ENCODE measurements at places on chromosomes 12 and 14. TPM values are rescaled to one million over a fixed set of nuclear protein-coding genes. Genes with fewer than 3 reads are reported as not detected.

- DNase-seq: no peak
Observed at GRCh38 chr14:75292886-75293285, 14.3 kb downstream of the FOS start.

GRCh38 chr14:74495356-74495755 is 1.8 kb downstream of the ISCA2 start:
- no peak for DNase-seq

DNA sequence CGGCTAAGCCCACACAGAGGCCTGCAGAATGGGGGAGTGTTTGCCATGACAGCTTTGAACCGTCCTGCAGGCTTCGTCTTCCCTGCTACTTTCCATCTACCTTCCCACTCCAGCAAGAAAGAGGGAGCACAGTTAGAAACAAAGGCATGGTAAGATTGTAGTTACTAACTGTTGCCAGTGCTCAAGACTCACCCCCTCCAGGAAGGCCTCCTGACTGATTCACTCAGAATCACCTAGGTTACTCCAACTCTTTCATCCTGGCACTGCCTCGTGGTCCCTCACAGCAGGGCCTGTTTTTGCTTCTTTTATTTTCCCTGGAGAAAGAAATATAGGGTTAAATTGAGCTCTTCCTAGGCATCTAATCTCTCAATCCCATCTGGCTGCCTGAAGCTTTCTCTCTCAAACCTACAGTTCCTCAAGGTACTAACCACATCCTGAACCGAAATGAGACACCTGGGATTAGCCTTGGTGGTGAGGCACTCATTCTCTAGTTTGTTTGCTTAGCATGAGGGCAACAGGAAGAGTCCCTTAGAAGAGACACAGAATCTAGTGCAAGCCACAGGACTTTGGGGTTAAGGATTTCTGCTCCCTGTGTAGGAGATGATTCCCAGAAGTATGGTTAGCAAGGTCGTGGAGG is 7.8 kb downstream of the GALNT6 start:
- DNase-seq: no peak

DNA sequence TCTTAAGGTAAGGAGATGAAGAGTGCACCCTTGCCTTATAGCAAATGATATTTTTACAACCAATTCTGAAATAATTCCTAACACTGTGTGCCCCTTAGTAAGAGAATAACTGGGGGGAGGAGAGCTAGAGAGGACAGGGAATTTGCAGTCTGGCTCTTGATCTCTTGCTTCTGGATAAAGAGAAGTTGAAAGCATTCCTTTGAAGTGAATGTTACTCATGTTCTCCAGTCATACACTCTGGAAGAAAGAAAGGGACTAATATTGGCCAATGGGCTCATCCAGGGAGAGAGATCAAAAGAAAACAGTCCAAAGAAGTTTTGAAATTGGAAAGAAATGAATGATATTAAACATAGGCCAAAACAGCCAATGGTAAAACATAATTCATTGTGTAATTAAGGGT is 25.3 kb downstream of the C12orf75 start:
- no peak for DNase-seq

DNA sequence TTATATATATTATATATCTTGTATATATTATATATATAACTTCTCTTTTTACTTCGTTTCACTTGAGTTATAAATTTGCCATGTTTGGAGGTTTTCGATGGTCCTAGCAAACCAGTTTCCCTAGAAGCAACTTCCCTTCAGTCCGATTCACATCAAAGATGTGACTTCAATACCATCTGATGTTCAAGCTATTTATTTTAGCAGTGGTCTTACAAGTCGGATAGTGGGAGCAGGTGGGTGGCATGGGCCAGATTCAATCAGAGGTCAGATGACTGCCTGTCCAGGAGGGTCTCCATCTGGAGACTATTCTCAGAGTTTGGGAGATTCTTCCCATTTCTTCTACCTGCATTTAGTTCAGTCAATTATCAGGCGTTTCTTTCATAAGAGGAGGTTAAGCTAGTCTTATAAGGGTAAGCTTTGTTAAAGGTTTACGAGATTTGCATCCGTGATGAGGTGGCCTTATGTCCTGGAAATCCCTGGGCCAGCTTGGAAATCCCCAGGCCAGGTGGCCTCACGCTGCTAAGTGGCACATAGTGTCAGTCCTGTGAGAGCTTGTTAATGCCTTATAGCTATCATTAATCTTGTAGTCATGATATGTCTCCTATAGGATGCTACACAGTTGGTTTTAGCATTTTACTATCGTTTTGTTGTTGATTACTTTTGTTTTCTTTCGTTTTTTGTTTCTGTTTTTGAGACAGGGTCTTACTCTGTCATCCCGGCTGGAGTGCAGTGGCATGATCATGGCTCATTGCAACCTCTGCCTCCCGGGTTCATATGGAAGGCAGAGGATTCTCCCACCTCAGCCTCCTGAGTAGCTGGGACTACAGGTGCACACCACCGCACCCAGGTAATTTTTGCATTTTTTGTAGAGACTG is 145.8 kb downstream of the BICD1 start:
- no peak for DNase-seq

- DNase-seq: no peak
Observed at GRCh38 chr14:86420131-86420530, 890.2 kb downstream of the FLRT2 start.

The GLIPR1L2 gene
- 4.4 TPM for total RNA-seq

GRCh38 chr14:80522411-80522810 is 311.1 kb upstream of the DIO2 start:
- DNase-seq: no peak

DNA sequence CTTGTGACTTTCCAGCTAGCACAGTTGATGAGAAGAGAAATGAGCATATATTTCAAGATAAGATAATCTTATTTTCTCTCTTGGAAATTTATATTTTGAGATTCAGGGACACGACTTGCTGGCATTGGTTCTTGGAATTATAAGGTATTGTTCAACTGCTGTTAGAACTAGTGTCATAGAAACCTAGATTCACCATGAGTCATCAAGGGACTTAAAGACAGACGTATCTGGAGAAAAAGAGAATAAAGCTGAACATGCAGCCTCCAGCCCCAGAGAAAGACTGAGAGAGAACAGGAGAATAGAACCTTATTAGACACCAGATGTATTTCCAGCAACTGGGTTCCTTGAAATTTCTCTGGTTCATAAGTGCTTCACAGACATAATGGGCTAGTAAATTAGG is 194.4 kb upstream of the PPFIA2 start:
- DNase-seq: no peak

DNA sequence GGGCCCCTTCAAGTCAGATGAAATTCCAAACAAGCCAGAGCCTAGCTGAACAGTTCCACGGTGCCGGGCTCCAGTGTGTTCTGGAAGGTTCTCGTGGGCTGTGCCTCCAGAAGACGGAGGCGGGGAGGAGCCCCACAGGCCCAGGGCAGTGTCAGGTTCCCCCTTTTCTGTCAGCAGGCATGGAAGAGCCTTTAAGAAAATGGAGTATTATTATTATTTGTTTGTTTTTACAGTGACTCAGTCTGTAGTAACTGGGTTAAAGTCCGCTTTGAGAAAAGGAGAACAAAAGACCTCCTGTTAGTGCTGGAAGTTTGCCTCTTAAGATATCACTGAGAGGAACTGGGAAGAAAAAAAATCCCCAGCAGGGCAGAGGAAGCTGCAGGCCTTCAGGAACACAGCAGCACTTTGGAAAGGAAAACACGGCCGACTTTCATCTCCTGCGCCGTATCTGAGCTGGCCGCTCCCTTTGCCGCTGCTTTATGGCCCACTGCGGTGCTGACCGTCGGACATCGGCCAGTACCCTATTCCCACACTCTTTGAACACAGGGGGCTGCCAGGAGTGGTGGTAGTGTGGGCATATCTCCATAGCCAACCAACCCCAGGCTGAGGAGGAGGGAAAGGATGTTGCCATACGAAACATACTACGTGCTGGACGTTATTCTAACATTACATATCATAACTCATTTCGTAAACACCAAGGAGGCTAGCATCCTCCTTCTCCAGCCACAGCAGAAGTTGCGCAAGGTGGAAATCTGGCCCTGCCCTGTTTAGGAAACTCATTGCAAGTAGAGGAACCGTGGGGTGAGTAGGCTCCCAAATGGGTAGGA is 194.0 kb downstream of the ZFP36L1 start:
- peak; percentile 59 for DNase-seq

- DNase-seq: no peak
Observed at GRCh38 chr14:60905923-60906322, 75.0 kb downstream of the TRMT5 start.

- no peak for DNase-seq
Observed at GRCh38 chr12:5010151-5010550, 33.5 kb upstream of the KCNA5 start.

- DNase-seq: no peak
Observed at GRCh38 chr12:125387206-125387605, 322.0 kb downstream of the AACS start.

- DNase-seq: no peak
Observed at GRCh38 chr12:1723721-1724120, 32.9 kb downstream of the ADIPOR2 start.

DNA sequence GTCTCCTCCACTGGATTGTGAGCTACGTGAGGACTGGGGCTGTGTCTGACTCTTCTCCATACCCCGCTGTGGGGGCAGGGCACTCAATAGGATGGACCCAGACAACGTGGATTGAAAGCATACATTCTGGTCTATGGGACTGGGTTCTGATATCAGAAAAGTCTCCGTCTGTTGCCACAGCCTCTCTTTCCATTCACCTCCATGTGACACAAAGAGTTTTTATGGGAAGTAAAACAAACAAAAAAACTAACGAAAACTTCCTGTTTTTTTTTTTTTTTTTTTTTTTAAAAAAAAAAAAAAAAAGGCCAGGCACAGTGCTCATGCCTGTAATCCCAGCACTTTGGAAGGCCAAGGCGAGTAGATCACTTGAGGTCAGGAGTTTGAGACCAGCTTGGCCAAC is 44.7 kb downstream of the SLC8A3 start:
- DNase-seq: no peak

The CACNB3 gene
- total RNA-seq: 26.0 TPM

GRCh38 chr12:25625146-25625545 is 72.1 kb upstream of the LMNTD1 start:
- no peak for DNase-seq

- no peak for DNase-seq
Observed at GRCh38 chr12:106386813-106387535, 29.4 kb downstream of the POLR3B start.

DNA sequence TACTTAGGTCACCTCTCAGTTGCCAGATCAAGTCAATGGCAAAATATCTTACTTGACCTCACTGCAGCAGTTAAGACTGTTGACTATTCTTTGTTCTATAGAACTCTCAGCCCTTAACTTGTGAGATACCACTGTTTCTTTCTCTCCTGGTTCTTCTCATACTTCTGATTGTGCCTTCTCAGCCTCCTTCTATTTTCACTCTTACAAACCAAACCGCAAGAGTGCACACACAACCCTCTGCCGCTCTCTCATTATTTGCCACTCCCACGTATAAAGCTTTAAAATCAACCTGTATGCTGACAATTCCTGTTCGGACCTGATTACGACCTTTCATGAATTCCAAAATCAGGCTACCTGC is 4.5 kb downstream of the E2F7 start:
- DNase-seq: no peak

GRCh38 chr12:95418142-95418541 is 55.8 kb upstream of the METAP2 start:
- DNase-seq: no peak

The A2M gene
- total RNA-seq: 216 TPM

The TRPV4 gene
- not detected for total RNA-seq

The ALX1 gene
- total RNA-seq: not detected

DNA sequence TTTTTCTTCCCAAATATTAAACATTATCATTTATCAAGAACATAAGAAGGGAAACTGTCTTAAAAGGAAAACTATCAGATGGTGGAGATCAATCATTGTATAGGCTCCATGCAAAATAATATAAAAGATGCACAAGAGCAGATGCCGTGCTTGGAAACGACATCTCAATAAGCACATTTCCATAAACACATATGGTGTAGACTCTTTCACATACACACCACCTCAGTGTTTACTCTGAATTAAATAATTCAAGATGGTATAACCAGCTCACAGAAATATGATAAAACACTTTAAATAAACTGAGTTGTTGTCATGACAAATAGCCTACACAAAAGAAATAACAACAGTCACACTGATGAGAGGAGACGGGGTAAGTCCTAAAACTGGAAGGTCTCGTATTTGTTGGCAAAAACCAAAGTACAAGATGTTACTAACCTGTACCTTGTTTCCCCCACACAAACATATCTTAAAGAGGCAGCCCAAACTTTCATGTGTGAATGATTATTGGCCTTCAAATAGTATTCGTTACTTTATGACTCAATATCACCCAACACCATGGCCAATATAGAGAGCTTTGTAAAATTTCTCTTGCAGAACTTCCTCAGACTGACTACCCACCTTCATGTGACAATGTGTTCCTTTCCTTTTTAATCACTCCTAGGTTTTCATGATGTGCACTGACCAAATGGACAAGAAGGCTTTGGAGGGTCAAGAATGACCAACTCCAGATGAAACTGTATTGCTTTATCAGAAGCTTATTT is 48.6 kb upstream of the TMPO start:
- DNase-seq: no peak

The TBX5 gene
- total RNA-seq: not detected

DNA sequence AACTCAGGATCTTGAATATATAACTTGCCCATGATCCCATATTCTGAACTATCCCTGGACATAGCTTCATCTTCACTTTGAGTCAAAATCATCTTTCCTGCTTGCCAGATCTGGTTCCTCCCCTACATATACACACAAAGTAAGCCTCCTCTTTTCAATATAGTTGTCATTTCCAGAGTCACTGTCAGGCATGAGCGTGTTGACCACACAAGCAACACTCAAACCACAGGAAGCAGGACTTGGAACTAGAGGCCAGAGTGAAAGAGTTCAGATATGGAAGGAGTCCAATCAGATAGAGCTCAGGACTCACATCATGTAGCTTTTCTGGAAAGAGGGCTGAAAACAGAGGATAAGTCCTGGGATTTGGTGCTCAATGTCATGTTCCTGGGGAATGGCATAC is 1140.6 kb downstream of the BCL11B start:
- DNase-seq: no peak

The KIF5A gene
- total RNA-seq: 0.28 TPM

The SHMT2 gene
- total RNA-seq: 46.6 TPM

The IRAK3 gene
- total RNA-seq: 2.1 TPM

All from ovary (tissue), 10 donors.